ENCODE measurements at places on chromosomes 6 and 20.

DNA sequence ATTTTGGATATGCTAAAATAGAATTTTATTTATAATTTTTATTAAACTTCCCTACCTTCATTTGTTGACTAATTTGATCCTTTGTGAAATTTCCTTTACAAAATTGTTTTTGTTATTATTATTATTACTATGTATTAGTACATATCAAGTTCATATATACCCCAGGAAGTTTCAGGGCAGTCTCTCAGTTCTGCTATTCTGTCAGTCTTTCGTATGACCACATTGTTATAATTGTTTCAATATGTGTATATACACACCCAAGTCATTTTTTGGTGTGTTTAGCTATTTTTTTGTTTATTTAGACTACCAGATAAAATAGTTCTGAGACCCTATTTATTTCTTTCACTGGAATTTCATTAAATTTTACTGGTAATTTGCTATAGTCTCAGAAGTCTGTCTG is 72.1 kb downstream of the NKAIN2 start:
- no peak for DNase-seq

DNA sequence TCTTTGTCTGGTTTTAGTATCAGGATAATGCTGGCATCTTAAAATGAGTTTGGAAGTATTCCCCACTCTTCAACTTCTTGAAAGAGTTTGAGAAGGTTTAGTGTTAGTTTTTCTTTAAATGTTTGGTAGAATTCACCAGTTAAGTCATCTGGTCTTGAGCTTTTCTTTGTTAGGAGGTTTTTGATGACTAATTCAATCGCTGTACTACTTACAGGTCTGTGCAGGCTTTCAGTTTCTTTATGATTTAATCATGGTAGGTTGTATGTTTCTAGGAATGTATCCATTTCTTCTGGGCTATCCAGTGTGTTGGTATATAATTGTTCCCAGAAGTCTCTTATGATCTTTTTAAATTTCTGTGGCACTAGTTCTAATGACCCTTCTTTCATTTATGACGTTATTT is 215.5 kb downstream of the LRFN2 start:
- no peak for DNase-seq

GRCh38 chr20:31739550-31739977 is 474 bp downstream of the TPX2 start:
- no peak for DNase-seq

DNA sequence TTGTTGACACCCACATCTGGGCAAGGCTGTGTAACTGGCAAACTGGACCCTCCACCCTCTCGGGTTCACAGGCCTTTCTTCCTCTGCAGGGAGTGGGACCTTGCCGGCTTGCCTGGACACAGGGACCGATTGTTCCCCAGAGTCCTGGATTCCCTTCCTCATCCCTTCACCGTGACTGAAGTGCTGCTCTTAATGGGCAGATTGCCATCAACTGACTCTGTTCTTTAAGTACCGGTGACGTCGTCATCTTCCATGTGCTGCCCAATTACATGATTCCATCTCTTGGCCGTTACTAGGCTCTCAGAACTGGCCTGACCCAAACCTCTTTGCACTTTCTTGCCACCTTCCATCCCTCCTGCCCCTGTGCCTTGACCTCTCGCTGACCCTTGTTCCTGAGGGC is 85.4 kb downstream of the EYA4 start:
- no peak for DNase-seq

DNA sequence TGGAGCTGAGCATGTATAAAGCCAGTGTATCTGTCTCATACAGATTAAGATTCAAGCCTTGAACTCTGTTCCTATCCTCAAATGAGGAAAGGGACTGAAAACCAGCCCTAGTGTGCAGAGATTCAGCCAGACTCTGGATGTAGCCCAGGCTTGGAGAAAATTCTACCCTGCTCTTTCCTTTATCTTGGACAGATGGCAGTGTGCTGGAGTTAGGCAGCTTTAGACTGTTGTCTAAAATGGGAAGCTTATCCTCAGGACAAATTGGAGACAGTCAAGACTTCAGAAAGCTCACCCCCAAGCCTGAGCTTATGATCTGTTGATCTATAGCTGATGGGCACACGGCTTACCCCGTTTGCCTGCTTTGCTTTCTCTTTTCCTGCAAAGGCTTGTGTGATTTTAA is 1057.6 kb downstream of the KIF16B start:
- no peak for DNase-seq

DNA sequence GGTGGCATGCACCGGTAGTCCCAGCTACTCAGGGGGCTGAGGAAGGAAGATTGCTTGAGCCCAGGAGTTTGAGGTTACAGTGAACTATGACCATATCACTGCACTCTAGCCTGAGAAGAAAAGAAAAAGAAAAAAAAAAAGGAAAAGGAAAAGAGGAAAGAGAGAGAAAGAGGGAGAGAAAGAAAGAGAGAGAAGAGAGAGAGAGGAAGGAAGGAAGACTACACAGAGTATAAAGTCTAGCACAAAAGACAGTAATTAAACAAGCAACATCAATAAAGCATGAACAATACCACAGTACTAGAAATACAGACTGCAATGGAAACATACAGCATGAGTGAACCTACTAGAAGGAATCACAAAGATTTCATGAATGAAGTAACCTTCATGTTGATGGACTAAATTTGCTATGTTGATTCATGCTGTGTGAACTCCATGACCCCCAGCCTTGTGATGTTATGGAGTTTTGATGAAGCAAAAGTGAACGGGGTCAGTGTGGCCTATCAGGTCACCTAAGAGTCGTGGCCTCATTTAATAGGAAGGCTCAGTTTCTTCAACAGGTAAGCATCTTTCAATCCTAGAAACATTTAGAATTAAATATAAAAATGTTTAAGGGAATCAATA is 57.6 kb downstream of the NUDT3 start:
- DNase-seq = no peak

DNA sequence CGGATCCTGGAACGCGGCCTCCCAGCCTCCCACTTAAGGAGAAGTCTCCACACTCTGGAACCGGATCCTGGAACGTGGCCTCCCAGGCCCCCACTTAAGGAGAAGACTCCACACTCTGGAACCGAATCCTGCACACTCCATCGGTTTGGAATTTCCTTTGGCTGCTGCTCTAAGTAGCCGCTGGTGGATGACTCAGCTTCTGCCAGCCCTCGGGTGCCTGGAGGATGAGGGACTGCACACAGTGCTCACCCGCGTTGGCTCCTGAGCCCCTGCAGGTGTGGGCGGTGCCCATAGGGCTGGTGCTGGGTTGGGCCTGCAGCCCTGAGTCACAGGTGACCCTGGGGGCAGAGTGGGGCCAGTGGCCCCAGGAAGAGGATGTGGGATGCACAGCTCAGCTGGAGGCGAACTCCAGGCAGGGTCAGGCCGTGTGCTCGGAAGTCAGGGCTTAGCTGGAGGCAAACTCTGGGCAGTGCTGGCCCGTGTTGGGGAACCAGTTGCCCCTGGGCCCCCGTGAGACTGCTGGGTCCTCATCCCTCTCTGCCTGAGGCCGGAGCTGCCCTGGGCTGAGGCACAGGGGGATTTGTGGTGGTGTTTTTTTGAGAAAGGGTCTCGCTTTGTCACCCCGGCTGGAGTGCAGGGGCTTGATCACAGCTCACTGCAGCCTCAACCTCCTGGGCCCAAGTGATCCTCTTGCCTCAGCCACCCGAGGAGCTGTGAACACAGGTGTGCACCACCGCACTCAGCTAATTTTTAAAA is 13.9 kb upstream of the TNFRSF6B start:
- DNase-seq = no peak

DNA sequence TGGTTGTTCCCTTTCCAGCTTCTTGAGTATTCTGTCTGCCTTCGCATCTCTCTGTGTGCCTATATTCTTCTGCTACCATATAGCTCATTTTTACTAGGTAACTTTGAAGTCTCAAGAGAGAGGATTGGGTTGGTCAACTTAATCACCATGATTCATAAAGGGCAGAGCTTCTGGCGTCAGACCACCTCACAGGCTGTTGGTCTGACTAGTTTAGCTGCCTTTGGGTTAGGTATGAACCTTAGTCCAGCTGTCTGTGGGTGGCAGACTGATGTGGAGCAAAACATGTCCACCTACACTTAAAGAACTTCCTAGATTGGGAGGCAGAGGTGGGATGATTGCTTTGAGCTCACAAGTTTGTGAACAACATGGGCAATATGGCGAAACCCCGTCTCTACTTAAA is 192.2 kb upstream of the SGK1 start:
- no peak for DNase-seq

DNA sequence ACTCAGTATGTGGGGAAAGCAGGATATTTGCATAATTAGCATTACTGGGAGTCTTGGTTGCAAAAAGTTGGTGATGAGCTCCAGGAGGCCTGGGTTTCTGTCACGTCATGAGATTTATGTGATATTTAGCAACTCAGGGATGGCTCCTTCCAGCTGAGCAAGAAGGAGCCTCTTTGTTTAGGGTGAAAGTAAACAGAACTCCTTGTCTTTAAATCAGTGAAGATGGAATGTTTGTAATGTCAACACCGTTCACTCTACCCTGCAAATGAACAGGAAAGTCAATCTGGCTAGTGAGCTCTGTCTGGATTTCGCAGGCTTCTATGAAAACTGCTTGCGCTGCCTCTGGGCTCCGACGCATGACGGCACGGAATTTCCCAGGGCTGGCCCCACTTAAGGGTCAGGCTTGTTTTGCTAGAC is 86.9 kb downstream of the PXDC1 start:
- no peak for DNase-seq

DNA sequence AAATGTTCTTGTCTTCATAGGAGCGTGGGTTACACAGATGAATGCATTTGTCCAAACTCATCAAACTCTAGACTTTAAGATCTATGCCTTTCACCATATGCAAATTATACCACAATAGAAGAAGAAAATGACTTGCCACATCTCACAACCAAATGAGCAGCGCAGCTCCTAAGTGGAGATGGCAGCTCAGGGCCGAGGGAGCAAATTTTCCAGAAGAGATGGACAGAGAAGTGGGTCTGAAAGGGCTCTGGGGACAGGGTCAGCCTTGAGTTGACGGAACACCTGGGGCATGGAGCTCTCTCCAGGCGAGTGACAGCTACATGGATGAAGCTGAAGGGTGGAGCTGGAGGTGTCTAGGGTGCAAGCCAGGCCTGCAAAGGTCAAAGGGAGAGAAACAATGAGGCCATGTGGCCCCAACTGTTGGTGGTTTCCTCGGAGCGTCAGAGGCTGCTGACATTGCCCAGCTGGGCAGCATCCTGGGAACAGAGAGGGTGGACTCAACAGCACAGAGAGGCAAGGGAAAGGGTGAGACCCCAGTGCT is 228.3 kb downstream of the NRN1 start:
- peak; percentile 47 for DNase-seq

DNA sequence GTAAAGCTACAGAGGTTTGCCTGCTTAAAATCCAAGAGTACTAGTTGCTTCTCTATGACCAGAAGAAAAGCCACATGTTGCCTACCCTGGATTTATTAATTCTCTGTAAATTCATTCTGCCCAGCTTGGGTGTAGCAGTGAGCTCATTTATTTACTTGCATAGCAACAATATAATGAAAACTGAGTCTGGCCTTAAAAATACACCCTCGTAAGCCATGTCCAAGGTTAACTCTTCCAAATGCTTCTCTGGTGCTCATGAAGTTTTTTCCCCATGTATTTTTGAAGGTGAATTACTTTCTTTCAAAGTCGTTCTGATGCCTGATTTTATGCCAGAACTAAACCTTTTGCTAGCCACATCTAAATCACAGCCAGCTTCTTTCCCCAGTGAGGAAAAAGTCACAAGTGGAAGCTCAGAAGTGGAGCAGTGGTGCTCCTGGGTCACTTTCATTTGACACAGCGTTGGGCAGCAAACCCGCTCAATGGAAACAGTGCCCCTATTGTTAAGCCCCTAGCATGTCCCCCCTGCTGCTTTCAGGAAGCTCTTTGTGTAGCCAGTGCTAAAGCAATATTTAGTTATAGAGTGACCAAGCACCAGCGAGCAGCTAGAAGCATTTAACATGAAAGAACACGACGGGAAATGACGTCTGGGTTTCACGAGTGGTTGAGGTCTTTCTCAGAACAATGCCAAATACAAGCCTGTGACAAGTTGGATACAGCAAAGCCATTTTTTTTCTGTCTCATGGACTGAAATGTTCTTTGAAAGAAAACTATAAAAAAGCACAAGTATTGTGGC is 29.8 kb downstream of the NEDD9 start:
- DNase-seq = no peak

DNA sequence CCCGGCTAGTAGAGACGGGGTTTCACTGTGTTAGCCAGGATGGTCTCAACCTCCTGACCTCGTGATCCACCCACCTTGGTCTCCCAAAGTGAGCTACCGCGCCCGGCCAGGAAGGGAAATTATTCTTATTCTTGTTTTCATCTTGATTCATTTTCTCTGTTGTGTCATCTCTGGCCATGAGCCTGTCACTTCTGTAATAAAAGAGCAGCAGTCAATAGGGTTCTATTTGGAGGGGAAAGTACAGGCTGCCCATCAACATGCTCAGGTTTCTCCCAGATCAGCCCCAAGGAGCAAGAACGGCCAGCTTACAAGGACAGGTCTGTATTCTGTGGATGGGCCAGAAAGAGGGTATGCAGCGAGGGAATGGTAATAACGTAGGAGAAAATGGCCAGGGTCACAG is 345.0 kb downstream of the PREX1 start:
- DNase-seq = no peak

DNA sequence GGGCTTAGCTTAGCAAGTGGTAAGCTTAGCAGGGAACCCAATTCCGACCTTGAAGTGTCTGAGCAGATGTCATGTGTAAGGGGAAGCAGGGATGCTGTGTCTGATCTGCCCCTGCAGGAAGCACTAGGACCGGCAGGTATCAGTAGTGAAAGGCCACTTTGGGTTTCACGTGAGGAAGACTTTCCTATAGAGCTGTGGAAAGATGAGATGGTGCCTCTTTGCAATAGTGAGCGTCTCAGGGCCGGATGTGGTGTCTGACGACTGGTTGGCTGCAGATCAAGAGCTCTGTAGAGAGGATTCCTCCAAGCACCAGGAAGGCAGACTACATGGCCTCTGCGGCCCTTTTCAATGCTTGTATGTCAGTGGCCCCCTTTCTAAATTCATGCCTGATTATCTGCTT is 98.3 kb downstream of the TIAM2 start:
- DNase-seq = no peak

DNA sequence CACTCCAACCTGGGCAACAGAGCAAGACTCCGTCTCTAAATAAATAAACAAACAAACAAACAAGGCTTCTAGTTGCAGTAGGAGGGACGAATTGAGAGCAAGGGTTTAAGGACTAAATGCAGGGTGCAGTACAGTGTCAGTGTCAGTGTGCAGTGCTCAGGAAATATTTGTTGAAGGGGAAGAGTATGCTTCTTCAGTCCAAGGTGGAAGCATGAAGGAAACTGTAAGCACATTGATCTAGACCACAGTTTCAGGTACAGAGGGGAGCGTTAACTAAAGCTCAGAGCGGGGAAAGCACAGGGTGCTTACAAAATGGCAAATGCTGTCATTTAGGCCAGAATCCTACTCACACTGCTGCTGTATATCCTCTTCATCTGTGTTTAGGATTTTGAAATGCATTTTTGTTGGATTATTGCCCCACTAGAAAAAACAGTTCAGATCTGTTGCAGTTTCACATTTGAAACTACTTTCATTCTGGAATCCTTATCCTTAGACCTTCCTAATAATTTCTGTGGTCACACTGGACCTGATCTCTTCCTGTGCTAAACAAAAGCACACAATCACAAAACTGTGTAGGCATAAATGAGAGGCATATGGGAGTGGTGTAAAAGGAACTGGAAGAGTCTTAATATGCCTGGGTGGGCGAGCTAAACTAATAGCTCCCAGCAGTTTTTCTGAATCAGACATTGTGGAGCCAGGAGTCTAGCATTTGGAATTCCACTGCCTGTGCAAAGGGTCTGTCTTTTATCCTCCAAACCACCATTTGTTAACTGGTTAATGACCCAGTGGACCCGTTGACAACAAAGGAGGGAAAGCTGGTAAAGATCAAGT is 41.4 kb downstream of the CBFA2T2 start:
- DNase-seq = no peak
